ENCODE measurements at places on chromosomes 11 and 22.

GRCh38 chr11:66126064-66126463 is 56.0 kb downstream of the PACS1 start:
- peak; percentile 65 for DNase-seq

- DNase-seq: no peak
Observed at GRCh38 chr22:39152024-39152510, 413 bp downstream of the CBX7 start.

GRCh38 chr11:71194710-71195109 is 57.7 kb downstream of the SHANK2 start:
- DNase-seq: no peak

DNA sequence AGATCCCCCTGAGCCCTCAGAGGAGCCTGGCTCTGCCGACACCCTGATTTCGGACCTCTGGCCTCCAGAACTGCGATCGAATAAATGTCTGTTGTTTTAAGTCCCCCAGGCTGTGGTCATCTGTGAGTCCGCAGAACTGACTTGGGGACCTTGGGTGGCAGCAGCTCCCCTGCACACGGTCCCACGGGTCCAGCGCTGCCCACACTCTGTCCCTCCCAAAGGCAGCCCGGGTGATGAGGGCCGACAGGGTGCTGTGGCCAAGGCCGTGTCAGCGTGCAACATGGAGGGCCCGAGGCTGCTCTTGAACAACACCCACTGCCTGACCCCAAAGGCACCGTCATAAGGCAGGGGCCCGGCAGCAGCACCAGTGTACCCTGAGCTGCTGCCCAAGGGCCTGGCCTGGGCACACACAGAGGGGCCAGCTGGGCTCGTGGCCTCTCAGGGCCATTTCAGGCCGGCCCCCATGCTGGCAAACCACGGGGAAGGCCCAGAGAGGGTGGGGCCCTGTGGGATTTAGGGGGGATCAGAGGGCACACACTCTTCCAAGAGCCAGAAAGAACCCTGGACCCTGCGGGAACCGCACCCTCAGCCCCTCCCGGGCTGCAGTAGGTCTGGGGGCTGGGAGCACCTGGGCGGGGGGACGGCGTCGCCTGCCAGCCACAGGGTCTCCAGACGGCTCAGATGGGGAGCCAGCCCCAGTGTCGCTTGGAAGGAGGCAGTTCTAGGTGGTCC is 77.1 kb upstream of the PRR5 start:
- DNase-seq: no peak

- DNase-seq: no peak
Observed at GRCh38 chr22:19984851-19985811, 31.5 kb downstream of the ARVCF start.

DNA sequence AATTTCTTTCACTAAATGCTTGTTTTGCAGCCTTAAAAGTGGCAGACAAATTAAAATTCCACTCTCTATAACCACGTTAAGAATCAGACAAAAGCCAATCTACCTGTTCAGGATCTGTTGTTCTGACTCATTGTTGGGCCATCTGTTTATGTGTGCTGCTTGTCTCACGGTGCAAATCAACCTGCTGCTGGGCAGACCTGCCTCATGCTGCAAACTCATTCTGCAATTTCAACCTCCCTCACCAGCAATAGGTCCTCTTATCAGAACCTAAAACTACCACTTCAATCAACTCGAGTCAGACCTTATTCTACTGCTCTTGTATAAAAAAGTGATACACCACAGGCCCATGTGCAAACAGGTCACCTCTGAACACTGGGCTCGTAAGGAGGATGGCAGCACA is 75.1 kb downstream of the LARGE2 start:
- no peak for DNase-seq

Data from suppressor macrophage (primary cell).